Occipital lobe (tissue), 3 donors: ENCODE measurements at places on chromosomes 2 and 18. TPM values are rescaled to one million over a fixed set of nuclear protein-coding genes. Genes with fewer than 3 reads are reported as not detected.

The REEP1 gene
- 156 TPM for total RNA-seq

The FHL2 gene
- total RNA-seq = 4.4 TPM

- no peak for DNase-seq
These were observed 557.1 kb upstream of the MEX3C start for GRCh38 chr18:51754566-51754965.

DNA sequence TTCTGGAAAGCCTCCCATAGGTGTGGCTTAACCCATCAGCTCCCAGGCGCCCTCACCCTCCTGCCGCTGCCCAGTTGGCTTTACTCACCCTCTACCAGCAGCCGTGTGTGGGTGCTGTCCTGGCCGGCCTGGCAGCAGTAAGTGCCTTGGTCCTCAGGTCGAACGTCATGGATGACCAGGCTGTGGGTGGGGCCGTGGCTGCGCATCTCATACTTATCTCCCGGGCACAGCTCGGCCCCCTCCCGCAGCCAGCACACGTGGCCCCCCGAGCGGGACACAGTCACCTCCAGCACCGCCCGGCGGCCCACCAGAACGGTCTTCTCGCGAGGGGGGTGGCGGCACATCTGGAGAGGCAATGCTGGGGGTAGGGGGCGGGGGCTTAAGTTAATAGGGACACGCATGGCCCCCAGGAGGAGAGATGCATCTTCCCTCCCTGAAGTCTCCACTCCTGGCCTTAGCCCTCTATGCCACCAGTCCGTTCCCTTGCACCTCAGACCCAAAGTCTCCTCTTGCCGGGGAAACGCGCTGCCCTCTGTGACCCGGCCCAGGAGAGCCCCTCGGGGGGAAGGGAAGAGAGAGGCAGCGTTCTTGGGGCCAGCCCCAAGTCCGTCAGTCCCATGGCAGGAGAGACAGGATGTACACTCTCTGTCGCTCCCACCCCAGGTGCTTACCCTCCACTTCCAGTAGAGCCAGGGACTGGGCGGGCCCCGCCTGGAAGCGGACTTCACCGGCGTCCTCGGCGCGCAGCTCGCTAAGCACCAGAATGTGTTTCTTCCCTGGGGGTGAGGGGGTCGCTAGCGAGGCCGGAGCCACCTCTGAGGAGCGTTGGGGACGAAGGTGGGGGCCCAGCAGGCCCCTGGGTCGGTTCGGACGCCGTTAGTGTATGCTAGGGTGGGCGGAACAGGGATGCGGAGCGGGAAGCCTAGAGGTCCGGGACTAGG lies 7.9 kb downstream of the TMEM198 start:
- DNase-seq = no peak

The EIF2AK3 gene
- 32.3 TPM for total RNA-seq

- no peak for DNase-seq
These were observed 7.9 kb downstream of the MFSD6 start for GRCh38 chr2:190415794-190416775.

DNA sequence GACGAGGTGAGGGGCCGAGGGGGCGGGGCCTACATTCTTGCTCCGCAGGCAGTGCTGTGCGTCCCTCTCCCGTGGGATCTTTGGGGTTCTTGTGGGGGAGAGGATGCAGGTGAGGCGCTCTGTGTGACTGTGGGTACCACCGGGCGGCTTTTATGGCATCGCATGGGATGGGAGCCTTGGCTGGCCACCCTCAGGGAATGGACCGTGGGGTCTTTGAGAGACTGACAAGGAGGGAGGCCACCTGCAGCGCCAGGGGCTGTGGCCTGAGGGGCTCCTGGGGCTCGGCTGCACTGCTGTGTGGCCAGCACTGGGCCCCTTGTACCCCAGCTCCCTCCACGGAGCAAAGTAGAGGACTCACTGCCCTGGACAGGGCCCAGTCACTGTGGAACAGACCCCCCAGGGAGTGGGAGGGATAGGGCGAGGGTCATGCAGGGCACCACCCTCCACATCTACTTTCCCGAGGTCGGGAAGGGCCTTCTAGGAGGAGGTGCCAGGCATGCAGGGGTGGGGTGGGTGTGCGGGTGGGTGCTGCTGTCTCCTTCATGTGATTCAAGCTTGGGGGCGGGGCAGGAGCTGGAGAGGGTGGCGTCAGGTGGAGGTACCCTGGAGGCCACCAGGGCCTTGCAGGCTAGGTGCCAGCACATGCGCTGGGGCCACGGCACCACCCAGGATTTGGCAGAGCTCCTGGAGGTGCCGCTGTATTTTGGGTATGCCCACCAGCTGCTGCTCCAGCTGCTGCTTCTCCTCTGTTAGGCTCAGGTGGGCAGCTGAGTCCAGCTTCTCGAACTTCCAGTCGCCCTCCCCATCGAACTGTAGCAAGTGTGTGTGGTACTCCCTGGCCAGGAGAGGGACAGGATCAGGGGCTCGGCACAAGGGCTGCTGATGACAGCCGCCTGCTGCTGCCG lies 1072.4 kb downstream of the RPIA start:
- DNase-seq = no peak

DNA sequence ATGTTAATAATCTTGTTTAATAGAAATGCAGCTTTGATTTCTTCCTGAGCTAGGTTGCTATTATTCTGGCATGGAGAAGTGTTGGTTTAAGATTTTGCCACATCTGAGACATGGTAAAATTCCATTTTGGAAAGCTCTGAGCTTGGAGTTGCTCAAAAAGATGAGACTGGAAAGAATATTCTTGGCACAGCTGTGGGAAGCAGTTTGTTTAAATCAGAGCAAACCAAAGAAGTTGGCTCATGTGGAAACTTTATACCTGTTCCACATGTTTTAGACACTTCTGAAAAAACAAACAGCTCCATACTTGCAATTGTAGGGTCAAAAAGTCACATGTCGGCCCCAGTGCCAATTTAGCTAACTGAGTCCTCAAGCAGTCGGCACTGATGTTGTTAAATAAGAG lies 116.6 kb downstream of the SLC4A3 start:
- no peak for DNase-seq

DNA sequence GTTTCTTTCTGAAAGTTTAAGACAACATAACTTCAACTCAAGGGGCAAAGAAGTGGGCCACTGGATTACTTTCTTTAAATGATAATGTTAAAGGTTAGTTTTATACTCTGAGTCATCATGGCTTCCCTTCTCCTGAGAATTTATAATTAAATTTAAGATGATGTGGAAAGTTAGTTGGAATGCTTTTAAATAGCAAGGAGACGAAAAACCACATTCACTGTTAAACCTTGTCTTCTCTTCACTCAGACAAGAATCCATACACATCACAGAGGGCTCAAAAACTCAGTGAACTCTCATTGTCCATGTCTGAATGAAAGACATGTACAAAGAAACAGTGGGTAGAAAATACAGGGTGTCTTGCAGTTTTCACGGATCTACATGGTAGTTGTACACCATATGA lies 65.6 kb downstream of the COL5A2 start:
- no peak for DNase-seq

- no peak for DNase-seq
These were observed 828 bp downstream of the DYNC1I2 start for GRCh38 chr2:171688129-171688465.

DNA sequence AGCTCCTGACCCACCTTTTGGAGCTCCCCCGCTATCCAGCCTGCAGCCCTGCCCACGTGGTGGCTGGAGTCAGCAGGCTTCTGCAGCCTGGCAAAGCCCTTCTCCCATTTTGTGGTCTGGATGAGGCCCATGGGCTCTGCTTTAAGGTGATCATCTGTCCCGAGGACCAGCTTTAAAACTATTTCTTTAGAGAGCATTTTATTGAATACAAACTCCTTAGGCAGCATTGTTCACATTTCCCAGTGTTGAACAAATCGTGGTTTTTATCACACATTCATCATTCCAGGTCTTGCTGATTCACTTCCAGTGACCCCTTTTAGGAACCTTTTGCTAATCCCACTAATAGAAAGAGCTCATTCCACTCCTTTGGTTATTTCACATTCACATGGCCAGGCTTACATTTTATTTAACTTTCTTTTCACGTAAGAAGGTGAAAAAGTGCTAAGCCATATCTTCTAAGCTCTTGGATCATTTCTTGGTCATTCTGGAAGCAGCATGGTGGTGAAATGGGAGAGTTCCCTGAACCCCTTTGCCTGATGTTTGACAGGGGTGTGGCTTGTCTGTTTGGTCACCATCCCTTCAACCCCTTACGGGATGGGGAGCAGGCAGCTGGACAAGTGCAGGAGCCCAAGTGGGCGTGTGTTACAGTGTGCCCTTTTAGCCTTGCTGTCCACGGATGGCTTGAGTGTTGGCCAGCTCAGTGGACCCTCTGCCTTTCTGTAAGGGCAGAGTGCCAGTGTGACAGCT lies 80.4 kb upstream of the RAPGEF4 start:
- DNase-seq = no peak

- no peak for DNase-seq
These were observed 5.8 kb downstream of the SLC14A2 start for GRCh38 chr18:45621061-45621511.

DNA sequence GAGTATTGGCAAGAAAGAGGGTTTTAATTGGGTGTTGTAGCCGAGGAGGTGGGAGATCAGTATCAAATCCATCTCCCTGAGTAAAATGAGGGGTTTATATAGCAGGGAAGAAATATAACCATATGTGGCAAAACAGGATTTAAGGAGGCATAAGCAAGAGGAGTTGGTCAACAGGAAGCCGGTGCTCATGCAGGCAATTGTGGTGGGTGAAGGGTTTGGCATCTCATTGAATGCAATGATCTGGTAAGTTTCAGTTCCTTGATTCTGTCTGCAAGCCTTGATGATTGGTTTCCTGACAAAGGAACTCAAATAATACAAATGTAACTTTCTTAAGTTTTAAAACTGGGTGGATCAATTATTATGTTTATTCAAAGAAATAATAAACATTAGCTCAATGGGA lies 564.4 kb upstream of the LINC00305 start:
- no peak for DNase-seq

DNA sequence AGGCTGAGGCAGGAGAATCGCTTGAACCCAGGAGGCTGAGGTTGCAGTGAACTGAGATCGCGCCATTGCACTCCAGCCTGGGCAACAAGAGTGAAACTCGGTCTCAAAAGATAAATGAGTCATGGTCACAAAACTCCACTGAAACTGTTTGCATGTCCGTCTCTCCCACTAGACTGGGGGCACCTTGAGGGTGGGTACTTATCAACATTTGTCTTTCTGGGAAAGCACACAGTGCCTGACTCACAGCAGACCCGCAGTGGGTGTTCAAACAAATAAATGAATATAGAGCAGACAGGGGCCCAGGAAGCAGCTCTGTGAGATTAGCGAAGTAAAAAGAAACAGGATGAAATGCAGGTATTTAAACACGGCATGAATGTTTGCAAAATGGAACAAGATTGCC lies 211.1 kb upstream of the GATA6 start:
- no peak for DNase-seq

DNA sequence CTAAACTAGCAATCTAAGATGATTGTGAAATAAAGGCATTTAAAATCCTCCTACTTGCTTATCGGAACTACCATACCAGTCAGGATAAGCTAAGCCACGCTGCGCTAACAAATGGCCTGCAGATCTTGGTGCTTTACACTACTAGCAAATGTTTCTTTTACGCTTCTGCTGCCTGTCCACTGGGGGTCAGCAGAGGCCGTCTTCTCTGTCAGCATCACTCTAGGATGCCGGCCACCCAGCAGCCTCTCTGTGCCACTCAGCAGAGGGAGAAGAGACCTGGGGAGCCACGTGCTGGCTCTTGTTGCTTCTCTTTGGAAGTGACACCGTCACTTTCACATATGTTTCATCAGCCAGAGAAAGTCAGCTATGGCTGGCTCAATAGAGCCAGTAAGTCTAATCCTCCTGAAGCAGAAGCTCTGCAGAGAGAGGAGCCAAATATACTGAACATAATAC lies 36.6 kb downstream of the COPS8 start:
- DNase-seq = no peak

DNA sequence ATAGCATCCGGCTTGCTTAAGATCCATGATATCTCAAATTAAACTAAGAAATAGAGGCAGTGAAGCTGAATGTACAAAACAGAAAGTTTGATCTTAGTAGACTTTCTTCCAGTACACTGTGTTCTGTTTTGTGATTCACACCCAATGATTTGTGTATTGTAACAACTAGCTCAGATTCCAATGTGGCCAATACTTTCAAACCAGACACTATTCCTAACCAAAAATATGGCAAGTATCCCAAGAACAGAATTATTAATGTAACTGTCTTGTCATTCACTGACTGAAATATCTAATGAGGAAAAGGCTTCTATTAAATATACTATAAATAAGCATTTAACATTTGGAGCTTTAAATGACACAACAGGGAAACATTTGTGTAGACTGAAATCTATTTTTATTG lies 299.1 kb downstream of the NRXN1 start:
- DNase-seq = no peak

GRCh38 chr2:141490886-141491285 lies 639.9 kb downstream of the LRP1B start:
- no peak for DNase-seq

GRCh38 chr2:119122663-119123062 lies 35.9 kb downstream of the C1QL2 start:
- DNase-seq = no peak

GRCh38 chr2:107811411-107811810 lies 15.3 kb upstream of the RGPD4 start:
- no peak for DNase-seq

DNA sequence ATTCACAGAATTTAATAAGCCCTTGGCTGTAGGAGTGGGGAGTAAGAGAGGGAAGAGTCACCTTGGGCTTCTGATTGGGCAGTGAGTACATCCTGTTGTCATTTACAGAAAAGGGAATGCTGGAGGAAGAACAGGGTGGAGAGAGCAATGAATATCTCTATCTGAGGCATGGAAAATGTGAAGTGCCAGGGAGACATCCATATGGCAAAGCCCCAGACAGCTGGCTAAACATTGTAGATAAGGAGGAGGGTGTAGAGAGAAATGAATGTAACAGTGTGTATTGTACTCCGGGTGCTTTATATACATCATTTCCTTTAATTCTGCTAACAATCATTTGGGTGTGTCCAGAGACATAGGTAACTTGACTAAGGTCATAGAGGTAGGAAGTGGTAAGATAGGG lies 103.5 kb downstream of the UPP2 start:
- no peak for DNase-seq

- no peak for DNase-seq
These were observed 83.2 kb downstream of the DGKD start for GRCh38 chr2:233437439-233437955.

- no peak for DNase-seq
These were observed 4.9 kb downstream of the ERFE start for GRCh38 chr2:238163481-238164198.

GRCh38 chr2:58614219-58614618 lies 373.1 kb upstream of the FANCL start:
- DNase-seq = no peak

GRCh38 chr18:6559296-6559695 lies 144.6 kb upstream of the L3MBTL4 start:
- DNase-seq = no peak

DNA sequence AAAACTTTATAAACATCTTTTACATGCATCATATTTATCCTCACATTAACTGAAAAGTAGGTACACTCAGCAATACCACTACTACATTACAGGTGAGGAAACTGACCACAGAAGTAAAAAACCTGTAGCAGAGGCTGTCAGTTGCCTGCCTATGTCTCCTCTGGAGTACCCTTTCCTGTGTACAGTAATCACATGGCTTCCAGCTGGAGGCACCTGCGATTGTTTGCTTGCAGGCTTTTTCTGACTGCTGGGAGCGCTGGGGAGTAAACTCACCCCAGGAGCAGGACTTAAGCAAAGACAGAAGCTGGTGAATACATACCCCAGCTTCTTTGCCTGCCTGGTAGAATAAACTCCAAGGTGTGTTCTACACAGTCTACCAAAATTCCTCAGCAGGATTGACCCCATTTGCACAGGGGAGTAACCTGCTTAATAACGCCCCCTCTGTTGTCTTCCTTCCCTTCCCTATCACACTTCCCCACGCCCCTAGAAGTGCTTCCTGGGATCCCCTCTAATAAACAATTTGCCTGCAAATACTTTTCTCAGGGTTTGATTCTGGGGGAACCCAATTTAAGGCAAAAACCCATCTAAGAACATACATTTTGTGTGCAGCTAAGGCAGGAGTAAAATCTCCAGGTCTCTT lies 138.9 kb downstream of the PTH2R start:
- no peak for DNase-seq
